LHCN-M2 (cell line): ENCODE measurements at places on chromosomes 3 and 15. TPM values are rescaled to one million over a fixed set of nuclear protein-coding genes. Genes with fewer than 3 reads are reported as not detected.

DNA sequence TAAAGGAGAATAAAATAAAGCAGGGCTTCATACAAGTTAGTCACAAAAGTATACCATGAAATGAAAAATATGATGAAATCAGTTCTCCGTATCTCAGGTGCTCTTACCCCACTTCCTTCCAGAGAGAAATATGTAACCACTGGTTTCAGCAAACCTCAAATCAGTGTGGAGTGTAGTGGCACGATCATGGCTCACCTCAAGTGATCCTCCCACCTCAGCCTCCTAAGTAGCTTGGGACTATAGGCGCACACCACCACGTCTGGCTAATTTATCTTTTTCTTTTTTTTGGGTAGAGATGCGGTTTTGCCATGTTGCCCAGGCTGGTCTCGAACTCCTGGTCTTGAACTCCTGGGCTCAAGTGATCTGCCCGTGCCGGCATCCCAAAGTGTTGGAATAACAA is 24.2 kb downstream of the DENND4A start:
- DNase-seq: no peak

GRCh38 chr15:42270996-42271395 is 2.0 kb upstream of the GANC start:
- DNase-seq: no peak

GRCh38 chr3:61956236-61956635 is 394.9 kb downstream of the PTPRG start:
- peak; percentile 89 for DNase-seq

DNA sequence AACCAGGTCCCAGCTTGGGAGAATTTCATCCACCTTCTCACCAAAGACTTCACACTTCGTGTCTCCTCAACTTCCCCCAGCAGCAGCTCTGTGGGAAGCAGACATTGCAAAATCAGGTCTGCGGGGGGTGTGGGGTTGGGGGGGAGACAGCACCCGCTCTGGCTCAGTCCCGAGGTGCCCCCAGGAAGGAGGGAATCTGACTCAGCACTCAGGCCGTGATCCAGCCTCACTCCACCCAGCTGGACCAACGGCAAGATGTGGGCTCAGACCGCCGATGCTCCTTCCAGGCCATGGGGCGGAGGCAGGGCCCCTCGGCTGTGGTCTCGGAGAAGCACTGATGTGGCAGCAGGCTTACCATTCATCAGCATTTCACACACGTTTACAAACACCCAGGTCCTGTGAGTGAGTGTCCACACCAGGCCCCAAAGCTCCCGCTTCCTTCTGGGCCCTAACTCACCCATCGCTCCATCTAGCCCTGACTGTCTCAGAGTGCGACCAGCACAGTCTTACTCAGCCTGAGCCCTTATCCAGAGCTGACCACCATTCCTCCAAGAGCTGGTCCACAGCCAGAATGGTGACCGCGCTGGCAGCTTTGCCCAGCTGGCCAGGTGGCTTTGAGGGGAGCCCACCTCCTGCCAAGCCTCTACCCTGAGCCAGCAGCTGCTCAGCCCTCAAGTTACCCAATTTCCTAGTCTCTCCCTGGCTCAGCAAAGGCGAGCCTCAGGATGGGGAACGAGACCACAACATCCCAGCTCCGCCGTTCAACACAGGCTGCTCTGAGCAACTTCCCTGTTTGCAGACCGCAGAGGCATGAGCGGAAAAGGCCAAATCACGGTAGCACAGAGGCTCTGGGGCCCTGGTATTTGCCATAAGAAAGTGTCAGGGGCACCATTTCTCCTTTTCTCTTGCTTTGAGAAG is 3.3 kb downstream of the STAB1 start:
- DNase-seq: peak; percentile 83

DNA sequence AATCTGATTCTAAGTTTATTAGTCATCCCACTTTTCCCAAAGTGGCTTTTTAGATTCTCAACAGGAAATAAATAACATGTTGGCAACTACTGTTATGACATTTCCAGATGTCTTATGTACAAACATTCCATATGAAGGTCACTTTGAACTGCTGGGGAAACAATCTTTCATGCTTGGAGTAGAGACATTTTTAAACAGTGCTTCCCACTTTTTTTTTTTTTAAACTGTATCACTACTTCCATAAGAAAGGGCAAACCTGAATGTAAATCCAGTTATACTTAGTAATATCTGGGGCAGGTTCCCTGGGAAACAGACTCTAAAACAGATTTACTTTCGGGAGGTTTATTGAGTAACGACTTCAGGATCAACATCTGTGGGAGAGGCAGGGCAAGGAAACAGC is 473.8 kb downstream of the TAFA4 start:
- DNase-seq: no peak

DNA sequence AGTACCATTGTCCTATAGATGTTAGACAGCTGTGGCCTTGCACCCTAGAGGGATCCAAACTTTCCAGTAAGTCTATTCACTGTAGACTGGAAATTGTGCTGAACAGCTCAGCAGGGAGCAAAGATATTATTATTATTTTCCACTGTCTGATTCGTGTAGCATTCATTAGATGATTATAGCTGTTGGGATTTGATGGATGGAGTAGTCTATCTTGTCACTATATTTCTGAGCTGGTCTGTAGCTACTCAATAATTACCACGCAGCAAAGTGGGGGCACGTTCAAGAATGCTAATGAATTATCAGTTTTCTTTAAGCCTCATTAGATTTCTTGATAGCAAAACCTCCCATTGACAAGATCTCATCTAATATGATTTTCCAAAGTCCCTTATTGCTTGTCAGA is 113.2 kb downstream of the RTP4 start:
- no peak for DNase-seq

DNA sequence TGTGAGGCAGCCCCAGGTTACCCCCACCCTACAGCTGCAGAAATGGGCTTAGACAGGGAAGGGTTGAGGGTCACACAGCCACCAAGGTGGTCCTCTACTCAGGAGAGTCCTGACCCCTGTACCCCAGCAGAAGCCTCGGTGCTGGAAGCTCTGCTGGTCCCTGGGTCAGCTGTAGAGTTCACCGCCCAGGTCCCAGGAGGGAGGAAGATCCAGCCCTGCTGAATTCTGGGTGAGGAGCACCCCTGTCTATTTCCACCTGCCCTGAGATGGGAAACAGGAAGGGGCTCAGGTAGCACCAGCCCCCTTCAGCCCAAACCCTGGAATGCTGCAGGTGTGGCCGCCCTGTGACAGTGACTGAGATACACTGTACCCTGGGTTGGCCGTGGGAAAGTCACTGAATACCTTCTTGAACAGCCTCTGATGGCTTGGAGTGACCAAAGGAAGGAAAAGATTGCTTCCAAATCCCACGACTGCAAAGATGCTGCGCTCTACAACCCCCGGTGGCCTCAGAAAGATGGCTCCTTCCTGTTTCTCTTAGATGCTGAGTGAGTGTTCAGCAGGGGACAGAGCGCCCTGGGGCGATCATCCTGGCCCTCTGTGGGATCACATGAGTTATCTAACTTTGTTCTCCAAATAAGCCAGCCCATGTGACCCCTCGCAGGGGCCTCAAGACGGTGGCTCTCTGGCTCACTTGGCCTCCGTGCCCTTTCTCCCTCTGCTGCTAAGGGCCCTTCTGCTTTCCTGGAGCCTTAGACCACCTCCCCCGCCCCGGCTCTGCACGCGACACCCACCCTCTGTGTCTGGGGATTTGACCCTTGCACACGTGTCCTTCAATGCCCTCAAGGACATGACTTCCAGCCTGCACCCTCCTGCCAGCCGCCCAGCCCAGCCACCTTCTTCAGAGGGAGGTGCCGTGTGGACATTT is 141.9 kb downstream of the NSMCE3 start:
- DNase-seq: no peak

- peak; percentile 71 for DNase-seq
These were observed 795 bp upstream of the MYNN start for GRCh38 chr3:169772305-169772896.

GRCh38 chr3:15356176-15356575 is 23.8 kb upstream of the SH3BP5 start:
- DNase-seq: no peak

DNA sequence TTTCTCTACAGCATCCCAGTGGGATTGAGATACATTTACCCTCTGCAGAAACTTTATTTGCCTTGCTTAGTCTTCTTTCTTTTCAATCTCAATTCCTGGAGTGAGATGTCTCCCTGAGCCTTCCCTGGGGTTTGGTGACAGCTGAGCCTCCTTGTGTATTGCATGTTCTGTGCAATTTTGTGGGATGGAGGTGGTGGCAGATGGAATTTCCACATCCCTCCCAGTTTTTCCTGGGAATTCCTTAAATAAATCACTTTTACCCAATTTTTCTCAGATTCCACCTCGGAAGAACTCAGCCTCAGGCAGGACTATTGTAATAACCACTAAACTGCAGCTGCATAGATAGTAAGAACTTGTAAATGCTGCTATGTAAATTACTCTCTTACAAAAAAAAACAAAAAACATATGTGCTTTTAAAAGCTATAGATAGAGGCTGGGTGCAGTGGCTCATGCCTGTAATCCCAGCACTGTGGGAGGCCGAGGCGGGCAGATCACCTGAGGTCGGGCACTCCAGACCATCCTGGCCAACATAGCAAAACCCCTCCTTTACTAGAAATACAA is 88.5 kb upstream of the ABHD17C start:
- no peak for DNase-seq

DNA sequence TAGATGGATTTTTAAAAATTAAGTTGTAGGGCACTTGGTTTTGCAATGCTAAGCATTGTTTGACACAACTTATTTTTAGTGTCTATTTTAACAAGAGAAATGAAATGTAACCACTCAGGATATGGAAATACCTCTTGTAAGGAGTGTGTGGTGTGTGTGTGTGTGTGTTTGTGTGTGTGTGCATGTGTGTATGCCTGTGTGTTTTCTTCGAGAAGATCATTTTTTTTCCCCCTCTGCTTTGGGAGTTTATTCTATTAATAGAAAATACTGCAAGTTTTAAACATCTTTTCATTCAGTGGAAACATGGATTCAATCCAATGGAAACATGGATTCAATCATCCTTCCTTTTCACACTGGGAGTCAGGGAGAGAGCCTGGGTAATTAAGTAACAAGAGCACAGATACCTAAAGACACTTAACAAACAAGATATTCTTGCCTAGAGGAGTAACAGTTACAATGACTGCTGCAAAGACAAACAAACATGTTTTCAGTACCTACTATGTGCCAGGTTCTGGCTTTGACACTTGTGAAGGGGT is 567.2 kb upstream of the TBL1XR1 start:
- no peak for DNase-seq

DNA sequence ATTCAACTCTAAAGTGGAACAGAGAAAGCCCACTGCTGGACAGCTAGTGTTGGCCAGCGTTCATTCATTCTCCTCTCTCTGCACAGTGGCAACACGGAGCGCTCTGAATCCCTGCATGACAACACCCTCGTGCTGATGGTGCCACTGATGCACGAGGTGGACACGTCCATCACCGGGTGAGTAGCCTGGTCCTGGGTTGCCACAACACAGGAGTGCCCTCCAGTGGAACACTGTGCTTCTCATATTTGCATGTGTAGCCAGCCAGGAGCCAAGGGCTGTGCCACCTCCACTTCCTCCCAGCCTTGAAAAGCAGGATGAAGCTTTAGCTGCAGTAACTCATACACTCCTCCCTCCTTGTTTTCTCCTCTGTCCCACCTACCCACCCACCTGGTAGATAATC is 120.0 kb upstream of the CTDSPL start:
- DNase-seq: peak; percentile 10

GRCh38 chr3:4734454-4734853 is 241.3 kb downstream of the ITPR1 start:
- DNase-seq: no peak

DNA sequence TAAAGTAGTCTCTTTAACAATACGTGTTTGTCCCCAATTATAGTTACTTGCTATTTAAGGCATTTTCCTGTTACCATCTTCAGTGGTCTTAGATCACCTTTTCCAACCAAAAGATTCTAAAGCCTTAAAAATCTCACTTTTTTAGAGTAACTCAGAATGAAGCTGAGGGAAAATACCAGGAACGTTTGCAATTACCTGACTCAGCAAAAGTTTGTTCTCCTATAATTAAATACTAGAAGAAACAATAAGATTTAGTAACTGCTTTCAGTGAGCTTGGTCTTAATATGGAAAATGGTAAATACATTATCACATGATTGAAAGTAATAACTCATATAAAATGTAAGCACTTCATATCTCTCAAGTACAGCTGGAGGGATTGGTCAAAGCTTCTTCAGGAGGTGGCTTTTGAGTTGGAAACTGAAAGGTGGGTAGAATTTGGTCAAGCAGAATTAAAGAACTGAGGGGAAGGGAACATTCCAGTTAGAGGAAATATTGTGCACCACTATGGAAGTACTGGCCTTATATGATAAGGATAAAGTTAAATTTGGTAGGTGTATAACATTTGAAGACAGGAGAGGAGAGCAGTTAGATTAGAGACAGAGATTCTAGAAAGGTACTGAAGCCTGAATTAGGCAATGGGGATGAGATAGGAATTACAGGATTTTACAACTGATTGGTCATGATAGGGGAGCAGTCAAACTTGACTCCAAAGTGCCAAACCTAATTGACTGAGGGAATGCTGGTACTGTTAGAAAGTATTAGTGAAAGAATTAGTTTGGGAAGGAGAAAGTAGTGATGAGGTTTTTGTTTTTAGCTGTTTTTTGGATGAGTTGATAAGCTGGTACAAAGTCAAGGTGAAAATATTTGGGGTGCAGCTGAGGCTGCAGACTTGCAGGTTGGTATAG is 21.9 kb downstream of the TSC22D2 start:
- DNase-seq: no peak

DNA sequence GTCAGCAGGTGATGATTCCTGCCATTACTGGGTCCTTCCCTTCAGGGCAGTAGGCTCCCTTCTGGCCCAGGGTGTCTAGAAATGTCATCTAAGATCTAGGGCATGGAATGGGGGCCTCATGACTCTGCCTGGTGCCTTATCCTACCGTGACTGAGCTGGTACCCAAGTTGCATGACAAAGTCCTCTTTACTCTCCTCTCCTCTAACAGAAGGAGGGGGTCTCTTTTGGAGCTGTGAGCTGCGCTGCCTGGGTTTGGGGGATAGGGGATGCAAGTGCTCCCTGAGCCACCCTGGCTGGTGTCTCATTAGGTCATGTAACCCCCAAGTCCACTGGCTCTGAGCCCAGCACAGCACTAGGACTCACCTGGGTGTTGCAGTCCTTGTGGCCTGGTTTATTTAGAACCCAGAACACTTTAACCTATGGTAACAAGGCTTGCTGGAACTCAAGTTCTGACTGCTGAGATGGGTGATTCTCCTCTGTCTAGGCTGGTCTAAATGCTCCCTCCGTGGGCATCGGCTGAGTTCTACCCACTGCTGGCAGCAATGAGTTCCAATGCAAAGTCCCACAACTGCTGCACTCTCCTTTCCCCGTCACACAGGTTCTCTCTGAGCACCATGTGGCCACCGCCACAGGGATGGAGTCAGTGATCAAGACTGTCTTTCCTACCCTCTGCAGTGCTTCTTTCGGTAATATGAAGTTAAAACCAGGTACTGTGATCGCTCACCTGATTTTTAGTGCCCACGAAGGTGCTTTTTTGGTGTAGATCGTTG is 34.0 kb downstream of the XXYLT1 start:
- no peak for DNase-seq

GRCh38 chr3:31247063-31247447 is 285.7 kb upstream of the STT3B start:
- DNase-seq: no peak

TMC3 gene
- not detected in 2 replicates for total RNA-seq

CYP1A1 gene
- 0.06 TPM in 1 of 2 replicates, not detected in the other for total RNA-seq

ECE2 gene
- not detected in 2 replicates for total RNA-seq

GUCA1C gene
- not detected in 2 replicates for total RNA-seq

GNAT1 gene
- not detected in 2 replicates for total RNA-seq

ULK3 gene
- total RNA-seq: 31.5 and 36.4 TPM in 2 replicates

CPN2 gene
- not detected in 2 replicates for total RNA-seq

NANOGP8 gene
- 0.29 TPM in 1 of 2 replicates, not detected in the other for total RNA-seq
